ENCODE measurements at places on chromosomes 2 and 18.

DNA sequence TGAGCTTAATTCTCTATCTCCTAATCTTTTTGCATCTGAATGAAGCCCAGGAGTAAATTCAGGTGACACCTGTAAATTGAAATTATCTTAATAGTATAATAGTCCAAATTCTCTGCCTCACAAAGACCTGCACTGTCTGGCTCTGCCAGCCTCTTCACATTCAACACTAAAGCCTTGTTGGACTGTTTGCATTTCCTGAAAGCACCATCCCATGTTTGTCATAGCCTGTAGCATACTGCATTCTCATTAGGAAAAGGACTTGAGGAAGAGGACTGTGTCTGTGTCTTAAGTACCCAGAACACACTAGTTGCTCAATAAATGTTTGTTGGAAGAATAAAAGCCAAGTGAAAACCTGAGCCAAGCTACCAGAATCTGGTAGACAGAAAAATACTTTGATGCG lies 42.9 kb upstream of the GRHL1 start:
- DNase-seq, result no peak

- no peak for DNase-seq
Measured at GRCh38 chr2:21627938-21628337, 504.2 kb downstream of the TDRD15 start.

GRCh38 chr2:12054956-12055618 lies 308.7 kb downstream of the LPIN1 start:
- no peak for DNase-seq

GRCh38 chr2:71136174-71136573 lies 5.7 kb downstream of the MPHOSPH10 start:
- no peak for DNase-seq

GRCh38 chr18:36470896-36471295 lies 173.4 kb downstream of the FHOD3 start:
- DNase-seq, result no peak

DNA sequence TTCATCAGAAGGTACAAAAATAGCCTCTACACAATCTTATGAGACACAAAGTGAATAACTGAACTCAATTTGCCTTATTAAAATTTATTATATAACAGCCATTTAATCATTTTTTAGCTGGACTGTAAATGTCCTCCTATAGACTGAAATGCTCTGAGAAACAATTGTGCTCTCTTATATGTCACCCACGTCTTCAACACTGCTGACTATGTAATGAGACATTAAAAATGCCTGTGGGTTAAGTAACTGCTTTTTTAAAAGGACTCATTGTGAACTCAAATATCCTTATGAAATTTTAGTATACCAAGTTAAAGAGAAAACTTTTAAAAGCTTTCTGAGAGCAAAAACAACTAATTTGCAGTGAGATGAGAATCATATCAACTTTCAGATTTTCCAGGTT lies 10.4 kb upstream of the GALNT1 start:
- DNase-seq, result no peak

DNA sequence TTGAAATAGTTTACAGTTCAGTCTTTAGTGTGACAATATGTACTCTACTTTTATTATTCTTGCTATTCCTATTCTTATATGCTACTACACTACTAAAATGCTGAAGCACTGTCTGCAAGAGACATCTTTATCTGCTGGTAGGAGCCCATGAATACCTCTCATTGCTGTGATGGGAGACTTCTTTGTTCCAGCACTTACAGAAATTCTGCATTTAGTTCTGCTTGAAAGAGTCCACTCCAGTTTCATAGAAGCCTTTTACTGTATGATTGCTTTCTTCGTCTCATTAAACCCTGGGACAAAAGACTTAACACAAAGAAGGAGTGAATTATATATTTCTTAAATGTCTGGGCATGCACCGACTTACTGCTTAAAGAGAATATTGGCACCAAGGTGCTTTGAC lies 272.7 kb downstream of the CD226 start:
- no peak for DNase-seq

DNA sequence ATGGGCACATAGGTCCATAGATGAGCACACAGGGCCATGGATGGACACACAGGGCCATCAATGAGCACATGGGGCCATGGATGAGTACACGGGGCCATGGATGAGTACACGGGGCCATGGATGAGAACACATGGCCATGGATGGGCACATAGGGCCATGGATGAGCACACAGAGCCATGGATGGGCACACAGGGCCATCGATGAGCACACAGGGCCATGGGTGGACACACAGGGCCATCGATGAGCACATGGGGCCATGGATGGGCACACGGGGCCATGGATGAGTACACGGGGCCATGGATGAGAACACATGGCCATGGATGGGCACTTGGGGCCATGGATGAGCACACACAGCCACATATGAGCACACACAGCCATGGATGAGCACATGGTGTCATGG lies 192.6 kb upstream of the HDAC4 start:
- no peak for DNase-seq

DNA sequence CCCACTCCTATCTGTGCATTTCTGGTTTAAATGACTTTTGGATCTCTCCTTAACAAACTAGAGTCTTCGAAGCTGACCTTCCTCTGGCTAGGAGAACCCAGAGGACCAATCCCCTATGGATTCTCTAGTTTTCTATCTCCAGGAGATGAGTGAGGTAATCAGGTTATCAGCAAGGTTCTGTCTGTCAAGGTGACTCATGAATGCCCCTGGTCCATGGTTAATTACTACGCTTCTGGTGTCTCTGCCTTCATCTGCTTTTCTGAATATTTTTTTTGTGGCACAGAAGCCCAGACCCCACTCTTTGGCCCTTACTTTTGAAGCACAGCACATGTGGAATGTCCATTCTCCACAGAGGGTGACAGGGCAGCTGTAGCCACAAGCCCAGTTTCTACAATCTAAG lies 897.9 kb upstream of the KLHL29 start:
- DNase-seq, result no peak

- DNase-seq, result no peak
Measured at GRCh38 chr2:105803337-105803736, 58.6 kb downstream of the NCK2 start.

DNA sequence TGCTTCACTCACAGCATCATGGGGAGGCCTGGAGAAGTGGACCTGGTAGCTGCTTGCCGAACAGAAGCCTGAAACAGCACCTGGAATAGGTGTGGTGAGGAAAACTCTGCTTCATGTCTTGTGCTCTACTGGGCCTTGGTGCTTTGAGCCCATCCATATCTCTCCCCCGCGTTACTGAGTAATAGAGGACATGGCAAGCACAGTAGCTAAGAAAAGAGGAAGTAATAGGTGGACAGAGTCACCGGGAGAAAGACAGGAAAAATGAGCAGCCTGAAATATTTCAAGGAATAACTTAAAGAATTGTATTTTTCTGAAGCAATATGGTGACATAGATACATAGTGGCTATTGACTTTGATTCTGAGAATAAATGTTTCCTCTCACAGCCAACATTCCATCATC lies 14.0 kb upstream of the HNMT start:
- DNase-seq, result no peak

Data from GM12892 (cell line).